ENCODE measurements at places on chromosomes 6 and 20.

GRCh38 chr6:109308018-109308492, 74.2 kb downstream of the CD164 start:
- peak; percentile 13 for DNase-seq

DNA sequence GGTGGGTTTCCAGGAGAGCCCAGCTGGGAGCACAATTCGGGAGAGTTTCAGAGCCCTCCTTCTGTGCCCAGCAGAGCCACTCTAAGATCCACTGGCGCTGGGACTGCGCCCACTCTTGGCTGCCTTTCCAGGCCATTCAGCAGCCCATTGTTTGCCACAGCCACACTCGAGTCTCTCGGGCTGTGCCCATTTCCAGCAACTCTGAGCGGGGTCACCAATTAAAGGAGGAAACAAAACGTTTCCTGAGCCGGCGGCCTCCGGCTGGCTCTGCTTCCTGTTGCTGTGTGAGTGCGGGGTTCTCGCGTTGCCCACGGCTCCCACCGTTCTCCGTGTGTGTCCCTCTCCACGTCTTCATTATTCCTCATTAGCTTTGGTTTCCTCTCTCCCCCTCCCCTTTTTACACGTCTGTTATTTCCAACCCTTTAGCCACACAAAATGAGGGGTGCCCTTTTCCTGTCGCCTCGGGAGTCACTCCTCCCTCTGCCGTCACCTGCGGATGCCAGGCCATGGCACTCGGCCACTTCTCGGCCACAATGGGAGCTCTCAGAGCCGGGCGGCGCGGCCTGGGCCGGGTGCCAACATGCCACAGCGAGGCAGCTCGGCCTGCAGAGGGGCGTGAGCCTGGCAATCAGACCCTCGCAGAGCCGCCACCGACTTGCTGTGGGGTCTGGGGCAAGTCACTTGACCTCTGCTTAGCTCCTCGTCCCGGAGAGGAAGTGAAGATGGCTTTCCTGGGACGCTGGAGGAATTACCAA, 94.3 kb upstream of the NKX2-2 start:
- DNase-seq = no peak

DNA sequence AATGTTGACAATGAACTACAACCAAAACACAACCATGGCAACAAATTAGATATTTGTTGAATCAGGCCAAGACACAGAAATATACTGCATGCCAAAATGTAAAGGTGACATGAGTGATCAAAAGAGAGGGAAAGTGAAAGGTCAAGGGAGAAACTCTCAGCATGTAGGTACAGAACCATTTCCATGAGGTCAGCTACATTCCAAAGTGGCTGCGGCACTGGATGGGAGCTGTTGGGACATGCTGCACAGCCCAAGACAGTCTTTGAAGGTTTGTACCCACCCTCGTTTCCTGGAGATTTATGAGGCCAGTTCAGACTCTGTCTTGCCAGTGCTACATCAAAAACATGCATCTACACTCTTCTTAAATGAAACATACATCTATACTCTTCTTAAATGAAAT, 579.9 kb downstream of the BMP2 start:
- no peak for DNase-seq

DNA sequence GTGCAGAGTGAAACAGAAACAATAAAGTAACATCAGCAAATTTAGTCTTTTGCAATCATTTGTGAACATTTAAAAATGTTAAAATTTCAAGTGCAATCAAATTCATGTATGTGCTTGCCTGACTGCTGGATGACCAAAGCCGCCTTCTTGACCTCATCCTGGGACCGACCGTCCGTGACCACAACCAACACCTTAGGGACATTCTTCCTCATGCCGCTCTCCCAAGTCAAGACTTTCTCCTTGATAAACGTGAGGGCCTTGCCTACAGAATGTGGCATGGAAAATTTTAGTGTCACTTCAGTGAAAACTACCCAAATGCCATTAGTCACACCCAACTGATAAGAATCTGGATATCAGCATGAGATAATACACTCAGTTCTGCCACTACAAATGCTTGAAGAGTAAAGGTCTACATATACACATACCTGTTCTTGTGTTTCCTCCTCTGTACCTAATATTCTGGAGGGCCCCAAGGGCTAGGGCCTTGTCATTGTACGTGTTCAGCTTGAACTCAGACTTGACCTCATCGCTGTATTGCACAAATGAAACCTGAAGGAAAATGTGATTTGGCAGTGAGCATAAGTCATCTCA, 86.8 kb downstream of the COL12A1 start:
- no peak for DNase-seq

- DNase-seq = no peak
Observed at GRCh38 chr6:97535800-97536199, 252.8 kb upstream of the MMS22L start.

All from astrocyte of the spinal cord (primary cell).